ENCODE measurements at places on chromosomes 7 and 10.

GRCh38 chr10:101570428-101571270, 17.4 kb downstream of the POLL start:
- no peak for DNase-seq

- no peak for DNase-seq
These were observed 15.6 kb downstream of the UBTD1 start for GRCh38 chr10:97514344-97514743.

DNA sequence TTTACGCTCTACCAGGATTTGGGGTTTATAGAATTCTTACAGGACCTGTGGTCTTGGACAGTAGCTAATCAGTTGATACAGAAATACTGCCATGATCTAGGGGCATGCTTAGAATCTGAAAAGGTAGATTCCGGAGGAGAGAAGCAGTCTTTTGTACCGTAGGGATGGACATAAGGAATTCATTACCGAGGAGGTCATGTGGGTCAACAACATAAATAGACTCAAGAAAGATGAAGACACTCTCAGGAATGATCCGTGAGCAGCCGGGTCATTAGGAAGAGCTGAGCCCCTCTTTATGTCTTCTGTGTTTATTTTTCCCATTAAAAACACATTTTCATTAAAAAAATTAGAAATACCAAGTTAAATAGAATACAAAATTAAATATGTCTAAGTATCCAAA, 160.1 kb upstream of the TNS3 start:
- no peak for DNase-seq

- no peak for DNase-seq
These were observed 17.5 kb downstream of the RP9 start for GRCh38 chr7:33091641-33092191.

Data from globus pallidus (tissue), 1 donor.